HTR-8/SVneo (cell line): ENCODE measurements at places on chromosomes 13 and 19.
A peak's percentile ranks its signal among the peaks of the same experiment; 100 is the strongest.

- DNase-seq, result no peak
Measured at GRCh38 chr19:41305927-41306793, 3.8 kb upstream of the CCDC97 start.

DNA sequence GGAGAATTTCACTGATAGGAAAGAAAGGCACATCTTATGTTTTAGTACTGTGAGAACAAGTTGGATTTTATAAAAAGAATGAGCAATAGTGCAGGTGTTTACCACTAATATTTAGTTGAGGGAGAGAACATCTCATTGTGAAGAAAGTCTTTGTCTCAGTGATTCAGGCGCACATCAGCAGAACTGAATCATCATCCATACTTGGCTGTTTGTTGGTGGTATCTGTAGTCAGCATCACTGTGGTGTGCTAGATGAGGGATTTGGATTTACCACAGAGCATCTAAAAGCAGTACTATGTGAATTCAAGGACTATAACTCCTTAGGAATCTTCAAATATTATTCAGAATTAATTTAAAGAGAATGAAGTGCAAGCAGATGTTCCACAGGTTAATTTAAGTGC lies 1380.5 kb upstream of the ATXN8OS start:
- DNase-seq, result no peak

DNA sequence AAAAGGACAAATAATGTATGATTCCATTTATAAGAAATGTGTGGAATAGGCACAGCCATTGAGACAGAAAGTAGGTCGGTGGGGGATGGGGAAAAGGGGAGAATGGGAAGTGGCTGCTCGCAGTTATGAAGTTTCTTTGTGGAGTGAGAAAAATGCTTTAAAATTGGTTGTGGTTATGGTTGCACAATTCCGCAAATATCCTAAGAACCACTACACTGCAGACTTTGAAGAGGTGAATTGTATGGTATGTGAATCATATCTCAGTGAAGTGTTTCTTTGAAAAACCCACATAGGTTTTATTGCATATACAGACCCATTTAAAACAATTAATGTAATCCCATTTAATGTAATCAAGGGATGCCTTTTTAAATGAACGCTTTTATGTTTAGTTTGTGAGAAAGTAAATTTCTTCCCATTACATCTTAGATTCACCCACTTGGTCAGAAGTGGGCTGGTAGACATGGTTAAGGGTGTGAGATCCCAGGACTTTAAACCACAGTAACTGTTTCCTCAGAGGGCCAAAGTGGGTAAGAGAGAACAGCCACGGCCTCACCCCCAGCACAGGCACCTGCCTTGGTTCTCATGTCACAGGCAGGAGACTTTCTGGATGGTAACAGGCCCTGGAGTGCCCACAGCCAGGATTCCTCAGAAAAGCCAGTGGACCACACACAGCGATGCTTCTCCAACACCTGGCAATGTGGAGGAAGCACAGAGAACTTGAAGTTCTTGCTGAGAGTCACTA lies 119.3 kb upstream of the GJB6 start:
- no peak for DNase-seq

DNA sequence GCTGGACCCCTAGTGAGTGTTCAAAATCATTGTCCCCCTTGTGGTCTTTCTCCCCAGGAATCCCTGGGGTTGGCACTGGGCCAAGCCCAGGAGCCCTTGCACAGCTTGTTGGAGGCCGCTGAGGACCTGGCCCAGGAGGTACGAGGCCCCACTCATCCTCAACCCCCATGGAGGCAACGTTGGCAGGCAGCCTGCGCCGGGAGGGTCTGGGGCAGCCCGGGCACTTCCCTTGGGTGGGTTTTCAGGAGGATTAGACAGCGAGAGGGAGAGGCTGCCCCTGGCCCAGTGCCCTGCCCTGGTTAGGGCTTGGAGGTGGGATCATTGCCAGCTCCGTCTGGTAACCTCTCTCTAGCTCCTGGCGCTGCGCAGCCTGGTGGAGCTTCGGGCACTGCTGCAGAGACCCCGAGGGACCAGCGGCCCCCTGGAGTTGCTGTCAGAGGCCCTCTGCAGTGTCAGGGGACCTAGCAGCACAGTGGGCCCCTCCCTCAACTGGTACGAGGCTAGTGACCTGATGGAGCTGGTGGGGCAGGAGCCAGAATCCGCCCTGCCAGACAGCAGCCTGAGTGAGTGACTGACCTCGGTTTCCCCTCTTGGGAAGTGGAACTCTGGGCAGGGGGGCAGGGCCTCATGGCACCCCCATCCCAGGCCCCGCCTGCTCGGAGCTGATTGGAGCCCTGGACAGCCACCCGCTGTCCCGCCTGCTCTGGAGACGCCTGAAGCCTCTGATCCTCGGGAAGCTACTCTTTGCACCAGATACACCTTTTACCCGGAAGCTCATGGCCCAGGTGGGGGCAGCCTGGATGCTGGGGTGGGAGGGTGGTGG lies 3.0 kb downstream of the ABCA7 start:
- no peak for DNase-seq

GRCh38 chr13:100275746-100276145 lies 186.9 kb downstream of the PCCA start:
- DNase-seq, result no peak

DNA sequence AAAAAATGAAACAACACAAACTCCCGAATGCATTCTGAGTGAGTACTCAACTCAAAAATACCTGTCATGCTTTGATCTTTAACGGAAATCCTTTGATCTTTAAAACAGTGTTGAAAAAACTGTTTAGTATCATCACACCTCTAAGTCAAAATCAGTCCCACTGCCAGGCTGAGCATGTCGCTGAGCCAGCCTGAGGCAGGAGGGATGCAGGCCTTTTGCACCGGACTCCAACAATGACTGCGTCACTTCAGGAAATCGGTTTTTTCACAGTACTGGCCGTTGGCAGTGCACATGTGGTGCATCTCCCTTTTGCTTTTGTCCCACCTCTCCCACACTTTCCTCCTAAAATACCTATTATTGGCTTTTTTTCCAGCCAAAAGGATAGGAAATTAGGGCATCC lies 78.2 kb downstream of the SHISA2 start:
- no peak for DNase-seq

DNA sequence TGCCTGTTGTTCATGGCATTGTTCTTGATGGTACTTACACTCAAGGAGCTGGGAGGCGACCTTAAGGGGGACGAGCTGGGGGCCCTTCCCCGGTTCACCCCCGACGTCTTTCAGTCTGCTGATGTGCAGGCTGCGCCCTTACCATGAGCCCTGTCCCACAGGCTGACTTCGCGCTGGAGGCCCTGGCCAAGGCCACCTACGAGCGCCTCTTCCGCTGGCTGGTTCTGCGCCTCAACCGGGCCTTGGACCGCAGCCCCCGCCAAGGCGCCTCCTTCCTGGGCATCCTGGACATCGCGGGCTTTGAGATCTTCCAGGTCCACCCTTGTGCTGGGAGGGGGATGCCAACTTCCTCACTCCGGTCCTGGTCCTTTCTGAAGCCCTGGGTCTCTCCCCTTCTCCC lies 45.4 kb downstream of the MYH14 start:
- no peak for DNase-seq

GRCh38 chr19:35318679-35319448 lies 10.1 kb upstream of the CD22 start:
- peak; percentile 88 for DNase-seq

- DNase-seq, result no peak
Measured at GRCh38 chr13:80363890-80364503, 23.1 kb upstream of the SPRY2 start.

- DNase-seq, result no peak
Measured at GRCh38 chr13:47858042-47859025, 142.7 kb downstream of the SUCLA2 start.

DNA sequence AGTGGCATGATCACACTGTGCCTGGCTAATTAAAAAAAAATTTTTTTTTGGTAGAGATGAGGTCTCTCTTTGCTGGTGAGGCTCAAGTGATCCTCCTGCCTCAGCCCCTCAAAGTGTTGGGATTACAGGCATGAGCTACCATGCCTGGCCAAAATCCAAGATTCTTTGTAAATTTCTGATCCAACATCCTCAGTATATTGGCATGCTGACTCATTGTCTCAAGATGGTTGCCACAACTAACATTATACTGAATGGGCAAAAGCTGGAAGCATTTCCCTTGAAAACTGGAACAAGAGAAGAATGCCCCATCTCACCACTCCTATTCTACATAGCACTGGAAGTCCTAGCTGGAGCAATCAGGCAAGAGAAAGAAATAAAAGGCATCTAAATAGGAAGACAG lies 100.0 kb downstream of the KLF5 start:
- no peak for DNase-seq

- DNase-seq, result no peak
Measured at GRCh38 chr13:38657191-38657590, 29.7 kb upstream of the FREM2 start.

GRCh38 chr19:42634409-42635232 lies 39.9 kb upstream of the CEACAM8 start:
- DNase-seq, result peak; percentile 56

DNA sequence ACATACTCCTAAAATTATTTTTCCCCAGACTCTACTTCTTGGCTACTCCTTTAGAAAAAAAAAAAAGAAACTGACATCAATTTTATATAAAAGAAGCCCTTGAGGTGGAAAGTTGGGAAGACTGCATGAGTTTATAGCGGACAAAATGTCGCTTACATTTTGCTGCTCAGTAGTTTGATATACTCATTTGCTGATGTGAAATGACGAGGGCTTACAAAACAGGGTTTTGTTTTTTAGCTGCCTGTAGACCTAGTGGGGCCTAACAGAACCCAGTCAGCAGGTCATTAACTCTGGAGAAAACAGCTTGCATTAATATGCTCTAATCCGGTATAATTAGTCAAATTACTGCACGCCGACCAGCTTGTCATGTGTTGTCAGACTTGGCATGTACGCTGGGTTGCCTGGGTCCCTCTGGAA lies 37.6 kb upstream of the MAB21L1 start:
- no peak for DNase-seq

- no peak for DNase-seq
Measured at GRCh38 chr19:33365691-33366090, 7.8 kb upstream of the CEBPG start.

- DNase-seq, result no peak
Measured at GRCh38 chr13:20161275-20161950, 561 bp upstream of the GJA3 start.

- no peak for DNase-seq
Measured at GRCh38 chr13:60229708-60230272, 66.1 kb upstream of the DIAPH3 start.

DNA sequence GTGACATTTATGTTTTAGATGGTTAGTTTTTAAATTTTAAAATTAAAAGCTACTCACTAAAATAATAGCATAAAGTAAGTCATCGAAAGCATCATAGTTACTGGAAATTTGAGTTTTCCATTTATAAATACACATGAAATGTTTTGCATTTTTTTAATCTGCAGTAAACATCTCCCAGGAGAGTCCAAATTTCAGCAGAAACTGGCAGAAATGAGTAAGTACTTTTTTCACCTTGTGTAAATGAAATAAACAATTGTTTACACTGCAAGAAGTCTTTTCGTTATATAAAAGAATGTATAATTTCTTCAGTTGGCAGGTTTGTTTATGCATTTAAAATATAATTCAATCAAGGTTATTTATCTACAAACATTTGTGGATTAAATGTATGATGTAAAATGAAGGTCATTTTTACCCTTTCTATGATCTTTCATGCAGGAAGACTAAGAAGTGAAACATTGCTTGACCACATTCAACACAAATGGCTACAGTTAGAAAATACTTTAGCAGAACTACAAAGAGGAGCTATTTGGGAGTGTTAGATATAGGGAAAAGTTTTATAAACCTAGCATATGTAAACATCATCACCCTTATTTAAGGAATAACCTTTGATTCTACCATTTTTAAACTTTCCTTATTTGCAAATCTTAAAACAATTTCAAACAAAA lies 55.6 kb downstream of the RCBTB2 start:
- no peak for DNase-seq

DNA sequence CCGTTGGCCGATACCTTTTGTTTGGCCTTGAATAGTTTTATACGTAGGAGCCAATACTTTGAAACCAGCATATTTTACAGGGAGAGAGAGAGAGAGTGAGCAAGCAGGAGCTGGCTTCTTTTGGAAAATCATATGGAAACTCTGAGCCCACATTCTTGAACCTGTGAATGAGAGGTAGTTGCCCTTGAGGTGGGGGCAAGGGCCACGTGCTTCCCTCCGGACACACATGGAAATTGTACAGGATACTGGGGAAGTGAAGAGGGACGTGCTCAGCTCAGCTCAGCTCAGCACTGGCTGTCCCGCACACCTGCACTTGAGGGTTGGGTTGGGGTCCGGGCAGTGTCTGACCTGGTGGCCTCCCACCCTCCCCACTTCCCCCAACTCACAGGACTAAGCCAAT lies 68.3 kb downstream of the SPRYD7 start:
- DNase-seq, result no peak

DNA sequence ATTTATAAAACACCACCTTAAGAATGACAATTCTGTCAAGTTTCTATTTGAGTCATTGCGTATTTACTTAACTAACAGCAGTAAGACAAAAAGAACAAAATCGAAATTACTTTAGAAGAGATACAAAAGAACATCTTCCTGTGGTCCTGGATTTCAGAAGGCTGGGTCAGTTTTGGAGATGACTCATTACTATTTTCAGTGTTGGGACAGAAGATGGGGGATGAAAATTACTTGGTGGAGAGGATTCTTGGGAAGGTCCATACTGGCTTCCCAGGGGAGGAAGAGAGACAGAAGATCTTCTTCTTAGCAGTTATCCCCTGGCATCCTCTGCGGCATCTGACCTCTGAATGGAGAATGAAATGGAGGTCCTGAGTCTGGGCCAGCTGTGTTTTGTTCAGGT lies 33.5 kb upstream of the CSNK1A1L start:
- DNase-seq, result no peak

GRCh38 chr19:52936954-52937325 lies 13.7 kb upstream of the ZNF888 start:
- DNase-seq, result no peak

DNA sequence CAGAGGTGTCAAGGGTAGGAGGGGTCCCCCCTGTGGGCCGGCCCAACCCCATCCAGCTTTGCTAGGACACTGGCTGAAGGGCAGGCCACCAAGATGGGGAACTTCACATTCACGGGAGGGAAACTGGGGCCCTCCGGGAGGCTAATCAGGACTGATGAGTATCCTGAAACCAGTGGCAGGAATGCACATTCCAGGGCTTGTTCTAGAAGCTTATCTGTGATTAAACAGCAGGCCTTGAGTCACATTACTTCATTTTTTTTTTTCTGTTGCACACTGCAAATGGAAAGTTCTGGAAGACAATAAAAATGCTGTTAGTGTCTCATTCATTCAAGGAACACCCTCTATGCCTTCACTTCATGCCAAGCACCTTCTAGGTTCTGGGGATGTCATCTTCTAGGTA lies 15.5 kb upstream of the SIGLEC11 start:
- no peak for DNase-seq
